ENCODE measurements at places on chromosomes 11 and 22.
A peak's percentile ranks its signal among the peaks of the same experiment; 100 is the strongest.

GRCh38 chr11:32113200-32113919 is 22.5 kb downstream of the RCN1 start:
- peak; percentile 58 for DNase-seq

DNA sequence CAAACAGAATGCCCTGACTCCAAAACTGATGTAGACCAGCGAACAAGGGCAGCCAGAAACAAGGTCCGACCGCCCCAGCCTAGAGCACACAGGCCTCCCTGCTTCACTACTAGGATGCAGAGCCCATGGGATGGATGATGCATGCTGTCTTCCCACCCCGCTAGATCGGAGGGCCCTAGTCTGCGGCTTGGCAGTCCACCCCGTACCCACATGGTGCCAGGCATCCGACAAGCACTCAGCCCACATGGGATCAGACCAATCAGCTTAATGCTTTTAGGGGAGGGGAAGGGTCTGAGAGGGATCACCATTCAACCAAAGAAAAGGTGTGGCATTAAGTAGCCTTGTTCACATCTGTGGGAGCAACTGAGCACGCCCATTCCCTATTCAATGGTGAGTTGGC is 30.6 kb downstream of the PISD start:
- no peak for DNase-seq

GRCh38 chr11:81725701-81726100 is 1008.0 kb downstream of the FAM181B start:
- DNase-seq, result no peak

- no peak for DNase-seq
Observed at GRCh38 chr11:92376680-92377079, 152.1 kb downstream of the FAT3 start.

- DNase-seq, result peak; percentile 31
Observed at GRCh38 chr11:47185305-47186075, 744 bp downstream of the PACSIN3 start.

DNA sequence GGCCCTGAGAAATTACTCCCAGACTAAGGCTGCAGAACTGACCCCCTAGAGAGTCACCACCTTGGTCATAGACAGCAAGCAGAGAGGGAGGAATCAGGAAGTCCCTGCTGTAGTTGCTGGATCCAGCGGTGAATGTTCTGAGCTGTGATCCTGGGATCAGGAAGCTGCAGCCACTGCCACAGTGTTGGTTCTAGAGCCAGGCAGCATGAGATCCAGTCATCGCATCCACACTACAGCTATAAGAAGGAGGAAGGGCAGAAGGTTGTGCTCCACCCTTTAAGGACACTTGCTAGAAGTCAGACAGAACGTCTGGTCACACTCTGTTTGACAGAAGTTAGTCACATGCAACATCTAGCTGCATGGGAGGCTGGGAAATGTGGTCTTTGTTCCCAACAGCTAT is 104.7 kb upstream of the OR4B1 start:
- DNase-seq, result no peak

DNA sequence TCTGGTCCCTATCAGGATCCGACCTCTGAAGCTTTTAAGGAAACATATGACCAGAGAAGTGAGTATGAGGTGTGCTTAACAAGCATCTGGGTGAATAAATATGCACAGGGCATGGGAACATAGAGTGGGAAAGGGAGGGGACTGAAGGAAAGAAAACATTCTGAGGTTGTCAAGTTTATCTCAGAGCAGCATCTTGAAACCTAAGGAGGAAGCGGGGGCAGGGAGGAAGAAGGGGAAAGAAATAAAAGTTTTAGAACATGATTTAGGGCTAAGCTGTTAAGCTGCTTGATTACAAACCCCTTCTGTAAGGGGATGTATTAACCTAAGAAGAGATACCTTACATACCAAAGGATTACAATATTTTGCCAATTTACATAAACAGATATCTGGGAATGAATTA is 24.0 kb upstream of the SC5D start:
- no peak for DNase-seq

DNA sequence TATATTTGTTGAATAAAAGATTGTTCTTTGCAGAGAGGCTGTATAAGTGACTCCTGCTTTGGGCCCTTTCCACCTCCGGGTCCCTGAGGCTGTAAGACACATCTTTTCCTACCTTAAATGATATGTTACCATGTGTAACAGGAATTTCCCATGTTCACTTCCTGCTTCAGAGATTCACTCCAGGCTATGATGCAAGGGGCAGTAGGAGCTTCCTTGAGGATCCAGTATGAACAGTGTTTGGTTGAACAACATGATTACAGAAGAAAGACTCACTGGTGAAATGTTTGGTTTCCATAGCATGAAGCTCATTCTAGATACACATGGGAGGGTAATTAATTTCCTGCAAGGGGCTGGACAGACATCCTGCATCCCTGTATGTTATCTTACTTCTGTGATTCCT is 25.6 kb upstream of the ZDHHC13 start:
- peak; percentile 9 for DNase-seq

GRCh38 chr22:31871480-31871879 is 72.9 kb upstream of the YWHAH start:
- no peak for DNase-seq

- DNase-seq, result no peak
Observed at GRCh38 chr22:46714550-46714949, 23.5 kb downstream of the CERK start.

DNA sequence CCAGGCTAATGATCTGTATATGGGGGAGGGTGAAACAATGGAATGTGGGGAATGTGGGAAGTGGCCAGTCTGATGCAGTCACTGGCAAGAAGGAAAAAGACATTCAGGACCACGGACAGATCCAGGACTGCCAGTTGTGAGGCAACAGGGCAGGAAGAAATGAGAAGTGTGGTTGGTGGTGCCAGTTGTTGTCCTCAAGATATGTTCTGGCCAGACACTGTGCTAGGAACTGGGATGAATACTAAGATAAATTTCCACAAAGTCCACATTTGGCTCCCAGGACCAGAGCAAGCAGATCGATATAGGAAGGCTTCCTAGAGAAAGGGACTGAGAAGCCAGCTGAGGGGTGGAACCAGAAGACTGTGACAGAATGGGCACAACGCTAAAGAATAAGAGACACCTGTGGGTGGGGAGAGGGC is 6.8 kb upstream of the TPBGL start:
- no peak for DNase-seq

DNA sequence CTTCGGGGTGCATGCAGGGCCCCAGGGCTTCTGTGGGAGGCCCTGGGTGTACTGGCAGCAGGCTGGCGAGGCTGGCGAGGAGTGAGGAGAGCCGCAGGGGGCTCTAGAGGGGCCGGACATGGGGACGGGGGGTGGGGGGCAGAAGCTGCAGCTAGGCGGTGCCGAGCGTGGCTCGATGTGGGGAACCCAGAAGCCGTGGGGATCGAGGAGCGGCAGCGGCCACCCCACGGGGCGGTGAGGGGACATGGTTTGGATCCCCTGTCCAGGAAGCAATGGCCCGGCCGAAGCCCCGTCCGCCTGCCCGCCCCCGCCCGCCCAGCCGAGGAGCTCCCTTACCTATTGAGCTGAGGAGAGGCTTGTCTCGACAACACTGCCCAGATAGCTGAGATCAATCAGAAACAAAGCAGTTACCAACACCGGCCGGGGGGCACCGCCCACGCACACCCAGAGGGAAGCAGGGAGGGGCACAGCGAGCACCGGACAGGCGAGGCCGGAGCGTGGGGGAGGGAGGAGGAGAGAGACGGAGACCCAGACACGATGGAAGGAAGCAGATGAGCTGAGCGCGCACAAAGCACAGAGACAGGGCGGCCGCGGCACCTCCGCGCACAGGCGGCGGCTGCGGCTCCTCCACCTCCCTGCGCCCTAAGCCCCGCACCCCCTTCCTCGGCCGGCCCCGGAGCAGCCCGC is 38.7 kb downstream of the IGSF9B start:
- no peak for DNase-seq

DNA sequence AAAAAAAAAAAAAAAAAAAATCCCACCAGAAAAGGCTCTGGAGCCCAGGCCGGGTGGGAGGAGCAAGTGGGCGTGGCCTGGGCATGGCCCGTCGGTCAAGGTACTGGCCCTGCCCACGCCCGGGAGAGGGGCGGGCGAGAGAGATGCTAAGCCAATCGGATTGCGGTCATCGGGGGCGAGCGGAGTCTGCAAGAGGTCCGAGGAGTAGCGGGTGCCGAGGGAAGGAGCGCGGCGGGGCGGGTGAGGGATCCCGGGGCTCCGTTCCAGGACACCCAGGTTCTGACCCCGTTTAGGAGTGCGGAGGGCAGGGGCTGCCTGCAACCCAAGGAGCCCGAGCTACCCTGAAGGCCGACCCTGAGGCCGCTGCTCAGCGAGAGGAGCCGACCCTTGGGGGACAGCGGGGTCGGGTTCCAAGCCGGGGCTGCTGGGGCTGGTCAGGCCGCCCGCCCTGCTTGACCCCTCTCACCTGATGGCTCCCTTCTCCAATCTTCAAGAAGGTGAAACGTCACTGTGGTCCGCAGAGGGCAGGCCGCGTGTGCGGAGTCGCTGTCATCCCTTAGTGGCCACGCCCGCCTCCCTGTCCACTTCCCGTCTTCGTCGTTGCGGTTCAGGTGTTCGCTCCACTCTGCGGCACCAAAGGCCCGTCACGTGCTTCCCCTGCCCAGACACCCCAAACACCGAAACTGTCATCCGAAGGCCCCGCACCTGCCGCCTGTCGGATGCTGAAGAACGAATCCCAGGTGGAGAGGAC is 11.1 kb upstream of the TAB1 start:
- peak; percentile 91 for DNase-seq

- DNase-seq, result no peak
Observed at GRCh38 chr11:11827272-11827671, 14.5 kb upstream of the USP47 start.

- no peak for DNase-seq
Observed at GRCh38 chr22:24134090-24134846, 47.0 kb upstream of the SUSD2 start.

DNA sequence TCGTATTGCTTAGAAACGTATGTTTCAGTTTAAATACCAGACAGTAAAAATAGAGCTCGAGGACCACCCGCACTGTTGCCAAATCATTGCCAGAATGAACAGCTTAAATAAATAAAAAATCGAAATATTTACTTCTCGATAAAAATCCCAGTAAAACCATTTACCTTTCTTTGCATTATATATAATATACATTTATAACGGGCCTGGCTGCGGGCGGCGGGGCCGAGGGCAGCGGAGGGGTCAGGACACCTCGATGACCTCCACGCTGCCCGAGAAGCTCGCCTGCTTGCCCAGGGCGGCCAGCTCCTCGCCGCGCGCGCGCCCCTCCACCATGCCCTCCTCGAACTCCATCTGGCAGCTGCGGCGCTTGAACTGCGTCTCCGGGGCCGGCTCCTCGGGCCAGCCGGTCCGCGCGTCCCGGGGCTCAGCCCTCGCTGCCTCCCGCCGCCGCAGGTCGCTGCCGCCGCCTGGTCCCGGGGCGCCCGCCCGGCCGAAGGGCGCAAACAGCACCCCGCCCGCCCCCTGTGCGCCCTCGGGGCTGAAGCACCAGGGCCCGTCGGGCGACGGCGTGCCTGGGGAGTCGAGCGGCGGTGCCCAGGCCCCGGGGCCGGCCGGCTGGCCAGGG is 15.7 kb downstream of the DUSP8 start:
- no peak for DNase-seq

DNA sequence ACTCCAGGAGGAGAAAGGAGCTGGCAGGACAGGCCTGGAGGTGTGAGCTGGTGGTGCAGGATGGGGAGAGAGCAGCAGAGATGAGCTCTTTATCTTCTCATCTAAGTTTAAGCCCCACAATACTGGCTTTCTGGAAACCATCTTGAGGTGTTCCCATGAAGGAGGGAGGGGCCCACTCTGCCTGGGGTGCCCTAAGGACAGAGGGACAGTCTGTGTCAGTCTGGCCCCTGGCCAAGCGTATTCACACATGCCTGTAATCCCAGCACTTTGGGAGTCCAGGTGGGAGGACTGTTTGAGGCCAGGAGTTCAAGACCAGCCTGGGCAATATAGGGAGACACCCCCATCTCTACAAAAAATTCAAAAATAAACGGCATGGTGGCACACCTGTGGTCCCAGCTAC is 8.9 kb downstream of the SERHL2 start:
- no peak for DNase-seq

All from NCI-H146 (cell line).